ENCODE measurements at places on chromosomes 3 and 15. TPM values are rescaled to one million over a fixed set of nuclear protein-coding genes. Genes with fewer than 3 reads are reported as not detected.

DNA sequence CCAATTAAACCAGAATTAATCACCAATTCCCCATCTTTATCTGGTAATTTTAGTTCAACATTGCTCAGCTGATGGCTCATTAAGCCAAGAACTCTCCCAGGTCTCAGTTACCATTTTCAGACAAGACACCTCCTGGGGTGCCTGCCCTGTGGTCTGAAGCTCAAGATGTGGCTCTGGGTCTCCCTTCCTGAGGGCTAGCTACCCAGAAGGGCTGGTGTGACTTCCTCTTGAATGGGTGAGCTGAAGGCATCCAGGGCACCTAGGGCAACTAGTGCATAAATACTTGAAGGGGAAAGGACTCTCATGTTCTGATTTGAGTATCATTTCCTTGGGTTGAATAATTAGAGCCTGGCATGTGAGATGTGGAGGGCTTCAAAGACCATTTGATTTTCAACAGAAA lies 6.7 kb upstream of the TM4SF1 start:
- no peak for DNase-seq

The PPP2R3A gene
- total RNA-seq: 0.08 TPM

GRCh38 chr3:76551739-76552138 lies 488.2 kb upstream of the ROBO2 start:
- no peak for DNase-seq

GRCh38 chr3:191220908-191221307 lies 21.9 kb downstream of the OSTN start:
- no peak for DNase-seq

The ARHGEF3 gene
- total RNA-seq: 39.9 TPM

The IGSF11 gene
- total RNA-seq: 0.57 TPM

- no peak for DNase-seq
Measured at GRCh38 chr15:93110502-93111040, 21.6 kb upstream of the RGMA start.

- DNase-seq: no peak
Measured at GRCh38 chr3:39808467-39809180, 785 bp upstream of the MYRIP start.

The CFAP92 gene
- 0.60 TPM for total RNA-seq

DNA sequence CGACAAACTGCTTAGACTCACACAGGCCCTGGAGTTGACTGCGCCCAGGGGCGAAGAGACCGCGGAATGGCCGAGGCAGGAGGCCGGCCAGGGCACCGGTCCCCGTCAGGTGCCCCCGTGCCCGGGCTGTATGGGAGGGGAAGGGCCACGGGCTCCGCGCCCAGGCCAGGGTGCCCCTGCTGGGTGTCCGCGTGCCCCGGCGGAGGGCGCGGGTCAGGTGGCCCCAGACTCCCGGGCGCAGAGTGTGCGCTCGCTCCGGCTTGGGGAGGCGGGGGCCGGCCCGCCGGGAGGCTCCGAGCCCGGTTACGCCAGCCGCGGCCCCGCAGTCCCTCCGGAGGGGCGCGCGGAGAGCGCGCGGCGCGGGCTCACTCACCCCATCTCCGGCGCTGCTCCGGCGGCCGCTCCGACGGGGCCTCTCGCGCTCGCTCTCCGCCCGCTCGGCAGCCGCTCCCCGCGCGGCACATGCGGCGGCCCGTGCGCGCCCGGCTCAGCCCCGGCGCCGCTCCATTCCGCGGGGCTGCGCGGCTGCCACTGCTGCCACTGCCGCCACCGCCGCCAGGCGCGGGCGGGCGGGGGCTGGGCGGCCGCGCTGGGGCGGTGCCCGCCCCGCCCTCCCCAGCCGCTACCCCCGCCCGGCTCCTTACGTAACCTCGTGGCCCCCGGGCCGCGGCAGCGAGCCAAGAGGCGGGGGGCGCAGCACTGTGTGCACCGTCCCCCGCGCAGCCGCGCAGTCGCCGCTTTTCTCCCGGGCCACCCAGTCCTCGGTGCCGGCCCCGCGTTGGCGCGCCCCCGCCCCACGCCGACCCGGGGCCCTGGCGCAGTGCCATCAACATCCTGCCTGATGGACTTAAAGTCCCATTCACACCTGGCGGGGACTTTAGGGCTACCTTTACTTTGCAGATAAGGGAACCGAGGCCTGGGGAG lies at the start of gene HOMER2:
Gene HOMER2, minus strand, starts transcription at position 563 of the 924 bp plus-strand sequence. Its CDS starts 185 bp downstream, at position 378.
- no peak for DNase-seq

The PAK6 gene
- 0.64 TPM for total RNA-seq

- no peak for DNase-seq
Measured at GRCh38 chr3:51340013-51340829, 44.9 kb upstream of the MANF start.

GRCh38 chr3:195160908-195161434 lies 110.0 kb downstream of the XXYLT1 start:
- DNase-seq: no peak

The FEZF2 gene
- not detected for total RNA-seq

The DRD3 gene
- not detected for total RNA-seq

Data from CD8-positive, alpha-beta T cell (primary cell).